IMR-90 (cell line): ENCODE measurements at places on chromosomes 5 and 9. TPM values are rescaled to one million over a fixed set of nuclear protein-coding genes. Genes with fewer than 3 reads are reported as not detected.

CCL28 gene
- under 0.01 TPM in 2 replicates for total RNA-seq

- no peak for DNase-seq
Measured at GRCh38 chr5:94830520-94830919, 212.1 kb downstream of the SLF1 start.

EQTN gene
- total RNA-seq, result not detected in 2 replicates

DNA sequence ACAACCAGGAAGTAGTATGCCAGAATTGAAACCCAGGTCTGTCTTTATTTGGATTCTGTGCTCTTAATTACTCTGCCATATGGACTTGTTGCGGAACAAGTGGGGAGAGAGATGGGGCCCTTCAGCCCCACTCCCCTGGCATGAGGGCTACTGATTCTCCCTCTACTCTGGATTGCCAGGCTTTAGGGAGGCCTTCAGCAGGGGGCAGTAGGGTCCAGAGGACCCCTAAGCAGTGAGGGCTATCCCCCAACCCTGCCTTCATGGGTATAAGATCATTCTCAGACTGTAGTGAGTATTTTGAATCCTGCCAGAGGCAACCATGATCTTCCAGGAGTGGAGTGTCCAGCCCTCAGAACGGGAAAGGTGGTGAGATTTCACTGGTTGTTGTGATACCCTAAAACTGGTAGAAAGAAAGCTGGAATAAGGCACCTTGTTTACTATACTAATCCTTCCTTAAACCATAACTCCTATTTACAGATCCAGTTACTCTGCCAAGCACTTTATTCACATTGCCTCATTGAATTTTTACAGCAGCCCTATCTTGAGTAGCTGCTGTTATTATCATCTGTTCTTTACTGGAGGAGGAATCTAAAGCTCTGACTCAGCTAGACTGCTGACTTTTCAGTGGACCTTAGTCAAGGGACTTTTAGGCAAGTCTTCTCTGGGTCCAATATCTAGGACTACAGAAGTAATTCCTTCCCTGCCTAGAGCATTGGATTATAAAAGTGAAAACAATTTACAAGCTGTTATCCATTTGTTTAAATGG lies 31.3 kb upstream of the LARP1 start:
- DNase-seq, result peak; percentile 81

GRCh38 chr9:108755979-108756378 lies 99.8 kb downstream of the ACTL7B start:
- no peak for DNase-seq

DNA sequence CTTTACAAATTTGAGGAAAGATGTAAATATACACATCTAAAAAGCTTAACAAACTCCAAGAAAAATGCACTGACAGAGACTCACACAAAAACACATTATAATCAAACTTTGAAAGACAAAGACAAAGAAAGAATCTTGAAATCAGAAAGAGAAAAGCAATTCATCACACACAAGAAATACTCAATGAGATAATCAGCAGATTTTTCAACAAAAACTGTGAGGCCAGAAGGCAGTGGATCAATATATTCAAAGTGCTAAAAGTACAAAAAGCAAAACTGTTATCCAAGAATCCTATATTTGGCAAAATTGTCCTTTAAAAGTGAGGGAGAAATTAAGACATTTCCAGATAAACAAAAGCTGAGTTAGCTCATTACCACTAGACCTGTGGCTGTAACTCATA lies 6.1 kb downstream of the TPD52L3 start:
- DNase-seq, result no peak
